ENCODE measurements at places on chromosomes 2 and 18.

GRCh38 chr2:60440079-60440766, 113.2 kb downstream of the BCL11A start:
- DNase-seq = no peak

GRCh38 chr18:34848695-34849094, 138.6 kb downstream of the DTNA start:
- DNase-seq = no peak

DNA sequence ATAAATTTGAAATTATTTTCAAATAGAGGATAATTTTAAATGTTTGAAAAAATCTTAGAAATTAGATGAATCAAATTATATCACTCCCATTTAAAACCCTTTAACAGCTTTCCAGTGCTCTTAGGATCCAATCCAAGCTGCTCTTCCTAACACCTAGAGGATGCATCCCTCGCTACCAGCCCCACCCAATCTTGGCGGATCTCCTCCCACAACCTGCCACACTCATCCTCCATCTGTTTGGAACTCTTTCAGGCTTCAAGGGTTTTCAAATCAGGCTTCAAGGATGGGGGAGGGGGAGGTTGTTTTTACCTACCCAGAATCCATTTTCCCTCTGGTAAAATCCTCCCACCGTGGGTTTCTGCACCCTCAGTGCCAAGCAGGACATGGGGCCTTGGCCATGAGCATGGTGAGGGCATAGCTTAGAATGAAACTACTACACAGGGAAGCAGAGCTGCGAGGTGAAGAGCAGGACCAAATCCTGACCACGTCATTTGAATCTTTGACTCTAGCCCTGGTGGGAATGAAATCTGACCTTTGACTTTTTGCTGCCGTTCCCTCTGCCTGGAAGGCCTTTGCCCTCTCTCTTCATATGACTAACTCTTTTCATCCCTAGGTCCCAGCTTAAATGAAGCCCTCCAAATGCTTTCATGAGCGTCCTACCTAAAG, 113.0 kb upstream of the MAPRE2 start:
- no peak for DNase-seq

GRCh38 chr18:45328811-45329210, 286.5 kb upstream of the SLC14A2 start:
- DNase-seq = peak; percentile 17

DNA sequence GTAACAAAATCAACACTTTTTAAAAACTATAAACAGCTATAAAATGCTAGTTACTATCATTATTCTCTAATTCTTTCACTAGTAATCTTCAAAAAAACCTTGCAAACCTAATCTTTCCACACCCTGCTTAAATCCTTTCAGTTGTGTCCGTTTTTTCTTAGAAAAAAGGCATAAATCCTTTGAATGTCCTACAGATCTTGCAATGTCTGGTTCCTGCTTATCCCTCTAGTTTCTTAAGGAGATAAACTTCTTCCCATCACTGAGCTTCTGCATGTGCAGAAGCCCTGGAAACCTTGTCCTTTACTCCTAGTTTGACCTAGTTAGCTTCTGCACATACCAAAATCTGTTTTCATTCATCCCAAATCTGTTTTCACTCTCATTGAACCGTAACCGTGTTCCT, 1.3 kb upstream of the PNO1 start:
- no peak for DNase-seq

DNA sequence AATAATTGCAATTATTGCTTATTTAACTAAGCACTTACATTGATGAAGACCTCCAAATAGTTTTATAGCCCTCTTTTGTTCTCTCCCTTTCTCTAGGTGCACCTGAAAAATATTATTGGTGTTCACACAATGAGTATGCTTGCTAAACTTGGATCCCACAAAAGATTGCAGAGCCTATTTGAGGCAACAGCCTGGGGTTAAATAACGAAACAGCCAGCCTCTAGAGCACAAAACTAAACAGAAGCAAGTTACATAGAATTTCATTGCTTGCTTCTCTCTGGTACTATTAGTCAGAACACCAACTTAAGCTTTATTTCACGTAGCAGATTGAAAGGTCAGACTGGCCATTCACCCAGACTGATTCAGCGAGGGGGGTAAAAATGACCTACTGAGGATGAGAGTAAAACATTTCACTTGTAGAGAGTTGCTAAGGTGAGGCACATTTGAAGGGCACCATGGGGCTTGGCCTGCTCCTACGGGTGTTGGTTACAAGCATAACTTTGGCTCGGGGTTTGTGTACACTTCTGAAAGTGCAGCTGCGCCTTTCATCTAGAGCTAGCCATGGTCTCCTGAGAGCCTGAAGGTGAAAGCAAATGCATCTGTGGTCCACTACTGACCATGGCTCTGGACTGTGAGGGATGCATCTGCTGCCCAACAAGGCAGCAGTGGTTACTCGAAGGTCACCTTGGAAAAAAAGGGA, 225.1 kb upstream of the LRRTM1 start:
- no peak for DNase-seq

DNA sequence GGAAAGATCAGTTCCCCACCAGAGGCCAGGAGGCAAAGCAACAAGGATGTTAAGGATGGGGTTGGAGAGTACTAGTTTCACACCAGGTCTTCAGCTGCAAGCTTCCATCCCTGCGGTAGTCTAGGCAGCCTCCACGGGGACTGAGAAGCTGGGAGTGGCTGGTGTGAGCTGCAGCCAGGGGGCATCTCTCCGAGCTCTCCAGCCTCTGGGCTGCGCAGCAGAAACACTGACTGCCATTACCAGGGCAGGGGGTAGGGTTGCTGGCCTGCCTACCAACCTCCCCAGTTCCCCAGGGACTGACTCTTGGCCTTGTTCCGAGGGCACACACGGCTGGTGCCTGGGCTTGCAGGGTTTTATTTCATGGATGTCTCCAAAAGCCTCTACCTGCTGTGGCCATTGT, 15.9 kb downstream of the GATA6 start:
- DNase-seq = no peak

GRCh38 chr2:160494201-160494644, 616 bp upstream of the RBMS1 start:
- no peak for DNase-seq

- DNase-seq = peak; percentile 75
These were observed at the start of gene BCL2 for GRCh38 chr18:63319383-63320122. Gene BCL2 (minus strand): TSS chr18:63319769.

DNA sequence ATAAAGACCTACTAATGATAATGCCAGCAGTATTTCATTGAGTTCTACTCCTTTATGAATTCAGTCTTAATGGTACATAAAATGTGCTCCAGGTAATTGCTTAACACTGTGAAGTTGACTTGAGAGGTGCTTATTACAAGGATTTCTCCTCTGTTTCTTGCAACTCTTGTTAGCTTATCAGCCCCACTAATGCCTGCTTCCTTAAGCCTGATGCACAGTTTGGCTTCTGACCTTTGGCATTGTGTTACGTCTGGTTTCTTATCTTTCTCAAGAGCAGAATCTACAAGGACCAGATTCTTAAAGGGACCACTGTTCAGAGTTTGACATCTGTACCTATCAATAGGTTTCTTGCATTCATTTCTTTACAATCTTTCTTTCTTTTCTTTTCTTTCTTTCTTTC, 223.9 kb upstream of the CWC22 start:
- DNase-seq = no peak

GRCh38 chr2:211328126-211328525, 771.7 kb downstream of the CPS1 start:
- DNase-seq = no peak

DNA sequence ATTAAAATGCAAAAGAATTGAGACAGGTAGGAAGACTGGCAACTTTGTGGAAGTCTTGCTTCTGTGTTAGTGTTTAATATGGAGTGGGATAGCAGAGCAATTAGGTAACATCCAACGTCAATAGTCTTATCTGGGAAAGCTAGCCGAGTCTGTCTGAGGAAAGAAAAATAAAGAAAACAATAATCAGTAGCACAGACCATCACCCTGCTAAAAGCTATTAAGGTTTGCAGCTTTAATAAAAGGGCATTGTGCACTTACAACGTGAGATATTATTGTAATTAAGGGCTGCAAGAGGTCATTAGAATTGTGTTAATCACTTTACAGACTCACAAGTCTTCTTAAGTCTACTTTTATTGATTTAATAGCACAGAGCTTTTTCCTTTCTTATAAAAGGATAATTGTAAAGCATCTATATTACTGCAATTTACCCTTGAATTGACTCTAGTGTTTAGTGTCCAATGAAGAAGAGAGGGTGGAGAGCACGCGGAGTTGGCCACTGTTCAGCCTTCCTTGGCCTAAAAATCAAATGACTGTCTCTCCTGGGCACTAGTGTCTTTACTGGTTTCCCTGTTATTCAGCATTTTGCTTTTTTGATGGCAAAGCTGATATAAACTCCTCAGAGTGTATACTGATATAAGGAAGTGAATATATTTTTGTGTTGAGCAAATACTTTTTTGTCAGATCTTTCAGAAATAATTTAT, 2.0 kb downstream of the CDH7 start:
- DNase-seq = no peak

DNA sequence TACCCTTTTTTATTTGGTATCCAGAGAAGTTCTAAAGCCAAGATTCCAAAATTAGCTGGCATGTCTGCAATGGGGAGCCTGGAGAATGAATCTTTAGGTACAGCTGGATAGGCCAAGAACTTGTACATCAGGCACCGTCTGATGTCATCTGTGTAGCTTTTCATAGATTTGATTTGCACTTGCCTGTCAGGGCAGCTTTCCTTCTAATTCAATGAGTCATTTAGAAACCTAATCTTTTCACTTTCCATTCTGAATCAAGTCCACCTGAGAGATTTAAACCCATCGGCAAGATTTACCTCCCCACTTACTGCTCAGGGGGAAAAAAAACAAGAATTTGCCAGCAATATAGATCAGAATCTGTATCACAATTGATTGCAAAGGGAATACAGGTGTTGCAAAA, 60.9 kb upstream of the ACAA2 start:
- no peak for DNase-seq

DNA sequence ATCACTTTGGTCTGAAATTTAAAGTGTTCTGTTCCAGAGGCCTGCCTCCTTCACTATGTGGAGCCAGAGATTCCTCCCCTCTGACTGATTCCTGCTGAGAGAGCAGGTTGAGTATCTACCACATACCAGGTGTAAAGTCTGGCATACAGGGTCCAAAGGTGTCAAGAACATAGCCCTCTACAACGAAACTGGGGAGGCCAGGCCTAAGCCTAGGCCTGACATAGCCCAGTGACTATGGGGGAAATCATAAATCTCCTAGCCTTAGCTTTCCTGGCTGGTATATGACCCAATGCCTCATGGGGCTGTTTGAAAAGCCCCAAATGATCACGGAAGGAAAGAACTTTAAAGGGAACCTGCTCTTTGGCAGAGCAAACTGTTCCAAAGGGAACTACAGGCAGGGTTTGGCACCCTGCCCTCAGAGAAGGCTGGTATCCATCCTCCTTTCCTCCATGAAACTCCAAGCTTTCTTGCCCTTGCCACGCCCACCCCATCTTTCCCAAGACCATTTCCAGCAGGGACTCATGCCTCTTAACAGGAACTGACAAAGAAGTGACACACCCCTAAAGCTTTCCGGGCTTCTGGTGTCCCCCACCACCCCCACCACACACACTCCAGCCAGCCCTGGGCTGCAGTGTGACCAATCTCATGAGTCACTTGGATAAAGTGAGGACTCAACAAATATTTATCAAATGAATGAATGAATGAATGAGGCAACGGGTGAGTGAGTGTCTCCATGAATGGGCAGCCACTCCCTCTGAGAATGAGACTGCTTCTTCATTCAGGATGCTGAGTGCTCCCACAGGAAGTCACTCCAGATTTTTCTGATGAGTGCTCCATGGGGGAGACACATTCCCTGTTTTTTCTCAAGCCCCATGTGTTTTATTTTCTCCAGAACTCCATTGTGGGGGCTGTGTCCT, 114.5 kb upstream of the STPG4 start:
- no peak for DNase-seq

GRCh38 chr2:207223051-207223450, 57.3 kb upstream of the KLF7 start:
- no peak for DNase-seq

GRCh38 chr2:103789381-103790095, 1027.7 kb downstream of the TMEM182 start:
- no peak for DNase-seq

DNA sequence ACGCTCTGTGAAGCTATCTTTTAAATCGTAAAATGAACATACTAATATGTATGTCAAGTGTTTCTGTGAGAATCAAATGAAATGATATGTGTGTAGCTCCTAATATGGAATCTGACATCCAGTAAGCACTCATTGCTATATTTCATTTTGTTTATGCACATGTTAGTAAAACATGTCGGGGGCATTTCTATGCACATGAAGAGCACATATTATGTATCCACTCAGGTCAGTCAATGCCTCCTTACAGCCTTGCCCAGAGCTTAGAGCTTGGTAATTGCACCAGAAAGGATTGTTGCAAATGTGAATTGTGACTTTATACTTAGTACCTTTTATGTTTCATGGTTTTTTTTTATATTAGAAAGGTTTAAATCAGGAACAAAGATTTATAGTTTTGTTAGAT, 463.7 kb upstream of the HNMT start:
- DNase-seq = no peak

GRCh38 chr2:157438863-157439823, 4.7 kb downstream of the CYTIP start:
- DNase-seq = no peak

- DNase-seq = no peak
These were observed 379.0 kb upstream of the FANCL start for GRCh38 chr2:58620093-58620492.

DNA sequence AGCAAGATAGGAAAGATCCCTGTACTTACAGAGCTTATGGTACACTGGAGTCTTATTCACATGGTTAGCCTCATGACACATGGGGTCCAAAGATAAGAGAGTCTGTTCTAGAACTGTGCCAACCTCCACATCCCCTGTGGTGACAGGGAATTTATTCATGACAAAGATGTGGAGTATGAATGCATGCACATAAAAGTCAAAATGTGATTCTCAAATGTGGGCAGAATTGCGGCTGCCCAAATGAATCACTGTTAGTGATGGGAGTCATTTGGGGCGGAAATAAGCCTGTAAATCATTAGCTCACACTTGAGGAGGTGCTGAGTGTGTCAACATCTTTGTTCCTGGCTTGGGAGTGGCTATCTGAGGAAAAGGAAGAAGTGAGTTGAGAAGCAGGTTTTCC, 560.6 kb downstream of the SLC4A3 start:
- no peak for DNase-seq

DNA sequence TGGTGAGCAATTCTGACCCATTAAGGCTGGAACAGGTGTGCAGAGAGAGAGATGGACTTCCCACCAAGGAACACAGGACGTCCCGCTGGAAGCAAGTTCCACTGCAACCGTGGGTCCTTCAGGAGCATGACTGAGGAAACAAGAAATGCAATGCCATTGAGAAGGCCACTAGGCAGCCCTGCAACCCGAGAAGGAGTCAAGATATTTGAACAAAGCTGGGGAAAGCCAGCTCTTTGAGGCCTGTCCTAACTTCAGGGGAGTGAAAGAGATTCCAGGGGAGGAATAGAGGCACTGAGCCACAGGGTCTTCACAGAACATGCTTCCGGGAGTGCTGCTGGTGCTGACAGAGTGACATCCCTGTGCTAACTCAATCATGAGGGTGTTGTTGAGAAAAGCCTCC, 153.8 kb upstream of the ZNF236 start:
- DNase-seq = no peak

- DNase-seq = no peak
These were observed 13.3 kb downstream of the CD28 start for GRCh38 chr2:203719456-203720410.

- no peak for DNase-seq
These were observed 325.6 kb downstream of the SS18 start for GRCh38 chr18:25764777-25765176.

- DNase-seq = no peak
These were observed 36.2 kb downstream of the GLS start for GRCh38 chr2:190916829-190917228.

All from DMS79 treated with DMSO at 0.1 percent for 48 hours (cell line).